ENCODE measurements at places on chromosomes 4 and X.

GRCh38 chr4:13633671-13634070 is 6.1 kb upstream of the BOD1L1 start:
- DNase-seq = no peak

GRCh38 chr4:14621731-14622463 is 380.4 kb upstream of the CPEB2 start:
- no peak for DNase-seq

DNA sequence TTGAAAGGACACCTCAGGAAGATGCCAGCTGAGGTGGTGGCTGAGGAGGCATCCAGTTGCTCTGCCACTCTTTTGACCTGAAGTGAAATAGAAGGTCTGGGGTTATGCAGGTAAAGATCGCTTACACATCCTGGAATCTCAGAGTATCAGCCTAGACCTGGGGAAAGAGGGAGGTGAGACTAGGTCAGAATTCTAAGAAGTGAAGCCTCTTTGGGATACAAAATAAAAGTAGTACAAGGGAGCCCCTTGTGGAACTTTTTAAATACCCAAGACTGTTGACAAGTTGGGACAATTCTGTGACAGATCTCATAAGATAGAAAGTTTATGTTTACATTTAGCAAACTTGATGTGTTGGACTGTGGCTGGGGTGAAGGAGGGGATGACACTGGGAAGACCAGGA is 263.1 kb downstream of the SPRY1 start:
- DNase-seq = no peak

- no peak for DNase-seq
These were observed 166.8 kb upstream of the HCCS start for GRCh38 chrX:10944136-10944885.

DNA sequence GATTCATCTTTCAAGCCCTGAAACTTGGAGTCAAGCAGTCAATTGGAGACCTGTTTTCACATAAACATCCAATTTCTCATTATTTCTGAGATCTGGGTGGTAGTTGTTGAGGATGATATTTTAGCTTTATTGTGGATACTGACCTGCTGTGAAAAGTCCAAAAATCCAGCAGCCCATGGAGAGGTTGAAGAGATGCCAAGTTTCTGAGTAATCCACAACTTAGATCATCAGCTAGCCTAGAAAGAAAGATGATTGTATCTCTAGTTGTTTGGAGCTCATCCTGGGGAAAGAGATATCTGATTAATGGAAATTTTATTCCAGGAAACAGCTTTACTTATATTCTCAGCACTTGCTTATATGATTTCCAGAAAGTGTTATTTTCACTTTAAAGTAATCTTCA is 48.6 kb upstream of the DCX start:
- no peak for DNase-seq

DNA sequence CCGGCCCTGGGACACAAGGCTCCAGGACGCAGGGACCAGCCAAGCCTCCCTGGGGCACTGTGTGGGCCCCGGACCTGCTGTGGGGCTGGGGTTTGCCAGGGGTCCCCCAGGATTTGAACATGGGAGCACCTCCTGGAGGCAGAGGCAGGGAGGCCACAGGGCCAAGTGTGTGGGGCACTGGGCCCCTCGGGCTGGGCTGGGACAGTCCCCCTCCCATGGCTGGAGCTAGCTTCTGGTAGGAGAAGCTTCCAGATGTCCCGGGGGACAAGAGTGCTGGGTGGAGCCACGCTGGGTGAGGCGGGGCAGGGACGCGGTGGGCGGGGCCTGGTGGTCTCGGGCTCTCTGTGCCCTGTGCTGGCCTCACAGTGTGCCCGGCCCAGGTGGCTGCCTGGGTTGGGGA is 18.6 kb downstream of the FGFRL1 start:
- DNase-seq = no peak

- DNase-seq = no peak
These were observed 16.7 kb downstream of the SLC7A11 start for GRCh38 chr4:138225477-138225876.

- DNase-seq = no peak
These were observed 193.5 kb upstream of the C1QTNF7 start for GRCh38 chr4:15234116-15234855.
